ENCODE measurements at places on chromosomes 2 and 18.

DNA sequence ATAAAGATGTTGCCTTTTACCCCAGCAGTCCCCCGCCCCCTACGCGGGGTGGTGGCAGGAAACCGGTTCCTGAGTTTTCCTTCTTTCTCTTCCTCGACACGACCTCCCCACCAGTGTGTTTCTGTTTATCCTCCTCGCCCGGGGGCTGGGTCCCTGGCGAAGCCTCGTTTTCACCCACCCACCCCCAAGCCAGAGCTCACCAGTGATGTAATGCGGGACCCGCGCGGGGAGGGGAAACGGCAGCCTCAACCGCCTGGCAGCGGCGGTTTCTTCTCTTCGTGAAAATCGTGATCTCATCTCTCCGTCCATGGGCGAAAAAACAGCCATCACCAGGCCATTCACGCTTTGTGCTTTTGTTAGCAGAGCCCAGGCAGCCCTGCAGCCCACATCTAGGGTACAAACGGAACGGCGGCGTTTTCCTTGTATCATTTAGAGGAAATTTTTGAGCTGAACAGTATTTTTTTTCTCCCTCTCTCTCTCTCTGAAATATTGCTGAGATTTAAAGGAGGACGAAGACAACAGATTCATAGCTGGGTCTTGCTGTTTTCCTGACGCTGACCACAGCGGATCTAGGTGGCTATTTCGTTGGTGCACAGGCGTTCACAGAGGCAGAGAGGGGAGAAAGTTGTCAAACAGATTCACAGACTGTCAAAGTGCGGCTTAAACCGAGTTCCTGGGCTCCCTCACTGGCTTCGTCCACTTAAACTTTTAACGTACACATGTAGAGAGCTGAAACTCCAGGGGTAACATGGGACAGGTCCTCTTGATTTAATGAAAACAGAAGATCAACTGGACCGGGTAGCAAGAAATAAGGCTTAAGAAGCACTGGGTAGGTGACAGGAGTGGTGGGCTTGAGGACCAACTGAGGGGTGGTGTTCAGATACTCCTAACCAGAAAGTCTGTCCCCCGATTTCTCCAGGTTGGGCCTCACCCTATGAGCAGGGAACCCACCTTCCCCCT is 21.9 kb upstream of the PAX3 start:
- no peak for DNase-seq

DNA sequence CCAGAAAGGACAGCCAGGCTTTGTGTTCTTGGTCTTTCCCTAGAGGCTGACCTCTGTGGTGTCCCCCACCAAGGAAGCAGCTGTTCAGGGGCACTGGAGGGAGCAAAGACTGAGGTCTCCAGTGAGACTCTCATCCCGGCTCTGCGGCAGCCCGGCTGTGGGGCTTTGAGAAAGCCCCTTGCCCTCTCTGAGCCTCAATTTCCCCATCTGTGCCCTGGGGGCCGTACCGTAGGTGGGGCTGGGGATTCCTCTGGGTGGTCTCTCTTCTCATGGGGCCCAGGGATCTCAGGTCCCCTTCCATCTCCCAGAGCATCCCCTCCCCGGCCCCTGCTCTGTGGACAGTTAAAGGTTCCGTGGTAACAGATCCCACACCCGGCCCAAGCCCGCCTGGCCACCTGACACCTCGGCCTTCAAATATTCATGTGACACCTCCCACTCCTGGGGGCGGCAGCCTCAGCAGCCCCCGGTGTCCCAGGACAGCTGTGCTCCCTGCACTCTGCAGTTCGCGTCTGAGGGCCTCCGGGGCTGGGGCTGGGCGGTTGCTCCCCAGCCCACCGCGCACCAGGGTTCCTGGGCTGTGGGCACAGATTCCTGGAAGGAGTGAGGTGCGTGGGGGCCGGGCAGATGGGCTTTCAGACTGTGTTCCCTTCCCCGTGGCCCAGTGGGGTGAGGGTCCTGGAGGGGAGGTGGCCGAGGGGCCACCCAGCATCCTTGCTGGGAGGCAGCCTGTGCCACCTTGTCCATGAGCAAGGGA is 15.1 kb upstream of the KLHL30 start:
- no peak for DNase-seq

DNA sequence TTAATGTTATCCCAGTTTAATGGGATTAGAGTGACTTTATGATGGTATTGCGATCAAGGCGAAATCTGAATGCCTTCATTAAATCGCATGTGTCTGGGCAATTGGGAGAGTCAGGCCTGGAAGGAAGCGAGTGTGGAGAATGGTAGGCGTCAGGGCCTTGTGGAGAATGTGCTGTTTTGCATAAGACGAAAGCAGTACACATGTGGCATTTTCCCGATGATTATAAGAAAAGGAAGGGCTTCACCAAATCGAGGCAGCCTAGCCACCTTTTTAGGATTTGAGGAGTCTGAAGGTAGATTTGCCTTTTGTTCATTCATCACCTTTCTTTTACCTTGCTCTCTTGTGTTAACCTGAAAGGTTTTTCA is 1.0 kb downstream of the ZNF532 start:
- peak; percentile 8 for DNase-seq

- DNase-seq, result no peak
Observed at GRCh38 chr2:64263315-64263714, 119.1 kb upstream of the PELI1 start.

DNA sequence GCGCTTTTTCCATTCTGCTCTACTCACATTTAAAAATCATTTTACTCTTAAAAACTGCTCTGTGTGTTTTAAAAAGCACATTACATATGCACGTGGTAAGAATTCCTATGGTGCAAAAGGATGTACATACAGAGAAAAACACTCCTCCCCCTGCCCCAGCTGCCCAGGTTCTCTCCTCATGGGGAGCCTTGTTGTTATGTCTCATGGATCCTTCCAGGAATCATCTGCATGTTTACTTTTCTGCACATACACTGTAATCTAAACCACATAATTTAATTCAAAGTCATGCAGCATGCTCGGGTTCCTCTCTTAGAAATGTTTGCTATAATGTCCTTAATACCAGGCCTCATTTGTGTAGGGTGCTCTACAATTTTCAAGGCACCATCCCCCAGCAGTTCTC is 243.3 kb downstream of the LOXHD1 start:
- DNase-seq, result no peak
